ENCODE measurements at places on chromosomes 16 and 17.

DNA sequence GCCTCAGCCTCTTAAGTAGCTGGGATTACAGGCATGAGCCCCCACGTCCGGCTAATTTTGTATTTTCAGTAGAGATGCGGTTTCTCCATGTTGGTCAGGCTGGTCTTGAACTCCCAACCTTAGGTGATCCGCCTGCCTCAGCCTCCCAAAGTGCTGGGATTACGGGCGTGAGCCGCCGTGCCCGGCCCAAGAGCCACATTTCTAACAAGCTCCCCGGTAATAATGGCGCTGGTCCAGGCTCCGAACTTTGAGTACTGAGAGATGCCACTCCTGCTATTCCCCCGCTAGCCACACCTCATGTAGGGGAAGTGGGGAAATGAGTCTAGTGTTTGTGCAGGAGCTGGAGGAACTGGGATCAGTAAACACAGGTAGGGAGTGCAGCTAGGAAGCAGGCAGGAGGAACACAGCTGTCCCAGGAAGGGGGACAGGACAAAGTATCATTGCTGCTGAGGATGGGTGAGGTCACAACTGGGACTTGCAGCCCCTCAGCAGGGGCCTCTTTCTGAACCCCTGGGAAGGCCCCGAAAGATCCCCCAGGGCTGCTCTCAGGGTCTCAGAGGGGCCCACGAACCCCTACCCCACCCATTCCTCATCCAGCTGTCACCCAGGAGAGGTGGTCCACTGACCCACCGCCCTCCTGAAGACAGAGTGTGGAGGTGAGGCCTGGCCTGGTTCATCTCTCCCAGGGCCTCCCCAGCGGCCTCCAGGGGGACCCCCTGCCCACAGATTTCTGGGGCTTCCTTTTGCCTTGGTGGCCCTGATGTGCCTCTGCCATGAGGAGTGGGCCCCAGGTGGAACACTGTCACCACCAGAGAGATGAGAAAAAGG is 3.7 kb upstream of the KREMEN2 start:
- no peak for DNase-seq

DNA sequence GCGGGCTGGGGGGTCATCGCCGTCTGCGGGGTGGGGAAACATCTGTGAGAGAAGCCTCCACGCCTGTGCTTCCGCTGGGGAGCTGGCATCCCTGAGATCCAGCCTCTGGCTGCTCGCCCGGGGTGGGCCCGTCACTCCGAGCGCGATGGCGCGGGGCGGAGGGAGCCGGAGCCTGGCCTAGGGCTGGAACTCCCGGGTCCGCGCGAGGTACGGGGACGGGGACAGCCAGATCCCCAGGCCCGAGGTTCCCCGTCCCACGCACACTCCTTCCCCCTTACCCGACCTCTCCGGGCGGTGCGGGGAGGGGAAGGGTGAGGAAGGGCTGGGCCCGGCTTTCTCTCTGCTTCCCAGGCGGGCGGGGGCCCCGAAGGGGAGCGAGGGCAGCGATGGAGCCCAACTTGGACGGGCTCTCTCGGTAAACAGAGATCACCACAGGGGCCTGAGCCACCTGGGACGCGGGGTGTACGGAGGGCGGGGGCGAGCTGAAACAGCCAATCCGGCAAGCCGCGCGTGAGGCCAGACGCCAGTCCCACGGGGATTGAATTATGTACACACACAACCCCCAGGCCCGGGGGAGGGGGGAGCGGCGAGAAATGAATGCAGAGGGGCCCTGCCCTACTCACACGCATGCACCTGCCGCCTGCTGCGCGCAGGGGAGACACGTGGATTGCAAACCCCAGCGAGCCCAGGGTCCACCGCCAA is at the start of gene SLC16A11:
Gene SLC16A11 (minus strand): TSS at position 596 of the 702 bp plus-strand sequence. CDS start 579 bp downstream, at position 17.
- DNase-seq, result no peak

DNA sequence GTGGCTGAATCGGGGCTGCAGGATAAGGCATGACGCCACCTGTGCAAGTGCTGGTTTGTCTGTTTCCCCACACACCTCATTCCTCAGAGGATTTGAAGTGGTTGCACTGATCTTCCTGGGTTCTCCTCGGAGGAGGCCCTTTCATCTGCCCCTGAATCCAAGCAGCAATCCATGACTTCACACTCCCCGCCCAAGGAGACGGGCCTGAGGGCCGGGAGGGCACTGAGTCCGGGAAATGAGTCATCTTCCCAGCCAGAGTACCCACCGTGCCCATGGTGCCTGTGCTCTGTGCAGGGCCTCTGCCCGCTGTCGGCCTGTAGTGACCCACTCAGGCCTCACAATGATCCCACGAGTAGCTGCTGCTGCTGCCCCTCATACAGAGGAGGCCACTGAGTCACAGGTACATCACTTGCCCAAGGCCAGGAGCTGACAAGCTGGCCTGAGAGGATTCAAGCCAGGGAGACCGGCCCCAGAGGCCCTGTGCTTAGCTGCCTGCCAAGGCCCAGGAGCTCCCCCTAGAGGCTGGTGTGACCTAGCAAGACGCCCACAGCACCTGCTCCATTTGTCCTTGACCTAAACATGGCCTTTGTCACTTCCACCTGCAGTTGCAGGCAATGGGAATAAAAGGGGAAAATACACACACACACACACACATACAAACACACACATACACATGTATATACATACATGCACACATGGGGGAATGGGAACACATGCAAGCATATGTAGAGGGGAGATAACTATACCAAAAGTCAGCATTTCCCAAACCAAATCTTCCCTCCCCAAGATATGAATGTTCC is 240.0 kb downstream of the C16orf95 start:
- no peak for DNase-seq

DNA sequence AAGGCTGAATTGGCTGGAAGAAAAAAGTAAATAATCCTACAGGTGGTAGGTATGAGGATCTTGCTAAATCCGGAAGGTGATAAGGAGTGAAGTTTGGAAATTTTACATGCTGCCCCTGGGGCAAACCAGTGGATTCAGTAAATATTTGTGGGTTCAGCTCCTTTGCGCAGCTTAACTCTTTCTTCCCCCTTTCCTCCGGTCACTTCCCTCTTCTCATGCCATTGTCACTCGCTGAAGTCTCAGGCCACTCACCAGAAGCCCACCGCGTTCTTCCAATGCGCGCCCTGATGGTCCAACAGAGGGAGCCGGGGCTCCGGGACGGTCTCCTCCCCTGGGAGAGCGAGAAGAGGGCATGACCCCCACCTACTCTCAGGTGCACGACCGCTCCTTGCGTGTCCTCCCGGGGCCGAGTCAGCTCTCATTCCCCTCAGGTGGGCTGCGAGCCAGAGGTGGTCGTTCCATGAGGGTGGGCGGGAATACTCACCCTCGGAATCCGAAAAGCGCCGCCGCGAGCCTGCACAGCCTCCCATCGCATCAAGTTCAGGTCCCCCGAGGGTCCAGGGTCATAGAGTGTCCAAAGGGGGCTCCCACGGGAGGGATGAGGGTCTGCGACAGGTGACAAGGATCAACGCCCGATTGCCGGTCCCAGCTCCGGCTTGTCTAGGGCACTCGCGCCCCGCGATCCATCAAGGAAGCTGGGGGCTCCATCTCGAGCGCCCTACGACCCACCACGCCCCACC is 474 bp downstream of the CLN3 start:
- no peak for DNase-seq

- no peak for DNase-seq
These were observed 24.2 kb upstream of the ABCA3 start for GRCh38 chr16:2364638-2365210.

- DNase-seq, result no peak
These were observed 23.4 kb downstream of the SUPT6H start for GRCh38 chr17:28685366-28685765.

DNA sequence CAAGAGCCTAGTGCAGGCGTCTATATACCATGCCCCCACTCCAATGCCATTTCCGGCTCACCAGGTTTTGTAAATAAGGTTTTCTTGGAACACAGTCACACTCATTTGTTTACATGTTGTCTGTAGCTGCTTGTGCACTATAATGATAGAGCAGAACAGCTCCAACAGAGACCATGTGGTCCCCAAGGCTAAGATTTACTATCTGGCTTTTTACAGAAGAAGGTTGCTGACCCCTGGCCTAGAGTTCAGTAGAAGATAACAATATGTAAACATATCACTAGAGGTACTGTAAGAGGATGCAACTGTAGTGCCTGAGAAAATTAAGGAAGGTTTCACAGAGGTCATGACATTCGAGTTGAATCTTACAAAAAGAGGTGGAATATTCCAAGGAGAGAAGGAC is 66.3 kb downstream of the CACNG1 start:
- no peak for DNase-seq

GRCh38 chr17:1532836-1533602 is 16.6 kb upstream of the INPP5K start:
- DNase-seq, result no peak

GRCh38 chr16:17203424-17203823 is 267.3 kb downstream of the XYLT1 start:
- DNase-seq, result no peak

DNA sequence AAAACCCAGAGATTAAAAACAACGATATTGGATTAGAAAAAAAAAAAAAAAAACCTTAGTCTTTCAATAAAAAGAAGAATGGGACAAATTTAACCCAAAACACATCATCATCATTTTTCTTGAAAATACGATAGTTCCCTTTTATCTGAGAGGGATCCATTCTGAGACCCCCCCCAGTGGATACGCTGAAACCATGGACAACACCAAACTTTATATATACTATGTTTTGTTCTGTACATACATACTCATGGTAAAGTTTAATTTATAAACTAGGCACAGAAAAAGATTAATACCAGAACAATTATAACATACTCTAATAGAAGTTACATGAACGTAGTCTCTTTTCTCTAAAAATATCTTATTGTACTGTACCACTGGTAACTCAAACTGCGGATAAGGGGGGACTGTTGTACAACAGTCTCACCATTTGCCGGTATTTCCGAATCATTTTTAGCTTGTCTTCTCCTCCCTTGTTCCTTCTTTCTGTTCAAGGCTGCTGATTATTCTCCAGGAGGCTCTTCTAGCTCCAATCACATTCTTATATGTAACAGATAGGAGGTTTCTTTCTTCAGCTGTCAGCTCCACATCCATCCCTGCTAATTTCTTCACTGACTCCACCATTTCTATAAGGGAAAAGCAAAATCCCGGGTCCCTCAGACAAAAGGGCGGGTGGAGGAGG is 37.0 kb downstream of the RNF135 start:
- DNase-seq, result no peak

DNA sequence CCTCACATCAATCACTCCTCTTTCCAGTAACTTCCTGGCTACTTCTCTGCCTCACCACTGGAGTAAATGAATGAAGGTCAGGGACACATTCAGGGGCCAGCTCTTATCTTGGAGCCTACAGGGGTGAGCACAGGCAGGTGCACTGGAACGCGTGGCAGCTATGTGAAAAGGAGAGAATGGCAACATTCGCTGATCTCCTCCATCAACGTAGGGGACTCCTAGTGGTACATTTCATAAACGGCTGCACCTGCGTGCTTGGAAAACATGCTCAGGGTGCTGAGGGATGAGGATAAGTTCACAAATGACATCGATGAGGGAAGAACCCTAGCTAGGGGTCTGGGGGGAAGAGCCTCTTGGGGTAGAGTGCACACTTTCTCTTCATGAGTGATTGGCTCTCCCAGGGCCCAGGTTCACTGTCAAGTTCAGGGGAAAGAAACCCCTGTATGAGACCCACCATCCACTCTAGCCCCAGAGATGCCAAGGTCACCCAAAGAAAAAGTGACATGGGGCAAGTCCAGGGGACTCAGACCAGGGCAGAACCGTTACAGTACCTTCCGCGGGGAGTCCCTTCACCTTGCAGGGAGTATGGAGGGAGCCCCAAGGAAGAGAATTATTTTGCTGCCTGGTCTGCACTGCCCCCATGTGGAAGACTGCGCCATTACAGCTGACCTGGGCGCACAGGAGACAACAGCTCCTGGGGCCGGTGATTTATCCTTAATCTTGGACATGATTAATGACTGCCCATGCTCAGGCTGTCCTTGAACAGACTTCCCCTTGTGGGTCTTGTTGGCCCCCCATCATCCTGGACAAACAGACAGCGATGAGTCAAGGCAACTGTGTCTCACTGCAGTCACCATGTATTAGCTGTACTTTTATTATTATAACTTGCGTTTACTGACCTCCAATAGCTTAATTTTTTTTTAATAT is 30.1 kb downstream of the VAC14 start:
- DNase-seq, result peak; percentile 26

DNA sequence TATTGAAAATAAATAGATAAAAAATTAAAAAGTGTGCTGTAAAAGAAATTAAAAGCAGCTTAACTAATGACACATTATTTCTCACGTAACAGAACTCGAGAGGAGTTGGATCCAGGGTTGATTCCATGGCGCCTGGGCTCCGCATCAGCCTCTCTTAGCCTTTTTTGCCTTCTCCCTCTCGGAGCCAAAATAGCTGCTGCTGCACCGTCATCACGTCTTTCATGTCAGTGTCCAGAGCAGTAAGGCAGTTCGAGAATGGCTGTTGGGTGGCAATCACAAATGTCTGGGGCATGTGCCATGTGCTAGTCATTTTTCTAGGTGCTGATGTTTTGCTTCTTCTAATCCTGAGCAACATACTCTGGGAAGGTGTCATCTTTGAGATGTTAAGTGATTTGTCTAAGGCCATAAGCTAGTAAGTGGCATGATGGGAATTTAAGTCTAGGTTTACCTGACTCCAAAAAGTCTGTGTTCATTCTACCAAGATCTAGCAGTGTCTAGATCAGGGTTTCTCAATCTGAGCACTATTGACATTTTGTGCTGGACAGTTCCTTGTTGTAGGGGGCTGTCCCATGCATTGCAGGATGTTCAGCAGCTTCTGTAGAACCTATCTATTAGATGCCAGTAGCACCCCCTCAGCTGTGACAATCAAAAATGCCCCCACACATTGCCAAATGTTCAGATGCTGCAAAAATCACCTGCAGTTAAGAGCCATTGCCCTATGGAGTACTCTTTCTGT is 280.4 kb downstream of the HAPSTR1 start:
- no peak for DNase-seq

DNA sequence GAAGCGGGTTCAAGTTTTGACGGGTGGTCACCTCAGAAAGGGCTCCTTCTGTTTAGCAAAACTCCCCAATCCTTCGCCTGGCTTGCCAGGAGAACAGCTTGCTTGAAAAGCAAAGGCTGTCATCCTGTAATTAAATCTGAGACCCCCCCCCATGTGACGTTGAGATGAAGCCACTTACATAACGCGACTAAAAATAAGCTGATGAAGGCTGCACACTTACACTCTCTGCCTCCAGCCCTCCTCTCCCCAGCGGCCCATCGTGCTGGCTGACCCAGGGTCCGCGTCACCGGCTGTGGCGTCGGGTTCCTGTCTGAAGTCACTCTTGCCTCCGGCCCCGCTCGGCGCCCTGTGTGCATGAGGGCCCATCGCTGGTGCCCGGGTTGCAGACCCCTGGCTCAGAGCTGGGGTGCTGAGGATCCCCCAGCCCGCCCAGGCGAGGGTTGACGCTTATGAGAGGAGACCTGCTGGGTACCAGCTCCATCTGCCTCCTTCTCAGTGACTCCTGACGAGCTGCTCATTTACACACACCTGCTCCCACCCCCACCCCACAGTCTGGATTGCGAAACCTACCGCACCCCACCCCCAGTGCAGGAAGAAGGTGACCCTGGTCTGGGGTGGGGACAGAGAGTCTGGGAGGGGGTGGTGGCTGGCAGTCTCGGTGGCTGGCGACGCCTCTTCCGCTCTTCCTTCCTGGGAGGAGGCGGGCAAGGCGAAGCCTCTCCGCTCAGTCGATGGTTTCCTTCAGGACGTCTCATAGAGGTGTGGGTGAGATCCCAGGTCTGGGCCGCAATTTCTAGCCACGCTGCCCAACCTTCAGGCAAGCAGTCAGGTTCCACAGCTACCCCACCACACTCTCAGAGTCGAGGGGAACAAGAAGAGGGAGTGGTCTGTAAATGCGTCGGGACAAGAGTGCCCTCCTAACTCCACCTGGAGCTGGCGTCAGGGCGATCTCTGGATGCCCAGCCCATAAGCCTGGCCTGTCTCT is 3.1 kb upstream of the BAIAP2 start:
- no peak for DNase-seq

- DNase-seq, result no peak
These were observed 36.9 kb downstream of the MMD start for GRCh38 chr17:55384643-55385232.

Measured in stimulated activated CD4-positive, alpha-beta T cell treated with anti-CD3 and anti-CD28 coated beads, TNF-alpha, amount 100 ng/mL, for 4 hours (primary cell).